ENCODE measurements at places on chromosomes 1 and 21. TPM values are rescaled to one million over a fixed set of nuclear protein-coding genes. Genes with fewer than 3 reads are reported as not detected.

DNA sequence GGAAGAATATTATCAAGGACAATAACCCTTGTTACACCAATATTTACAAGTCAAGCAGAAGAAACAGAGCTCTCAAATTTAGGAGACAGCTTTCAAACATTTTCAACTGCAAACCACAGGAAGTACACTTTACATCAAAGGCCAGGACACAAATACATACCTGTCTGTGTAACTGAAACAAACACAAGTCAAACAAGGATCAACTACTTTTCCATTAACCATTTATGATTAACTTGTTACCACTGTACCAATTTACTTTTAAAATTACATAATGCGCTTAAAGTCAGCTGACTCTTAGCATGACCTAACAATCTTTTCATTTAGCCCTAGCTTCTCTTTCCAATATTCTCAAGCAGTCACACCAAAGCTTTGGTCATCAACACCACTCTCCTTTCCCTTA lies 43.5 kb downstream of the TRIM33 start:
- DNase-seq = no peak

GRCh38 chr1:191368891-191369654 lies 789.2 kb upstream of the RGS18 start:
- no peak for DNase-seq

GRCh38 chr1:22139817-22140216 lies 3.1 kb downstream of the WNT4 start:
- DNase-seq = no peak

The PGLYRP4 gene
- not detected for total RNA-seq

The TNFRSF14 gene
- total RNA-seq = 0.95 TPM
